ENCODE measurements at places on chromosomes 7 and 10. TPM values are rescaled to one million over a fixed set of nuclear protein-coding genes. Genes with fewer than 3 reads are reported as not detected.
A peak's percentile ranks its signal among the peaks of the same experiment; 100 is the strongest.

- DNase-seq, result no peak
- peaks cover 25% of the 10 kb centered on the region for H3K27me3 ChIP-seq
- H3K27ac ChIP-seq, result no peak overlapping the region
- no peak overlapping the region for H3K4me3 ChIP-seq
- H3K36me3 ChIP-seq, result peaks cover 8% of the 10 kb centered on the region
Observed at GRCh38 chr7:64884085-64884912, 18.8 kb upstream of the ZNF273 start.

The PRSS37 gene
- total RNA-seq, result not detected

- no peak overlapping the region for H3K27ac ChIP-seq
- no peak overlapping the region for H3K4me3 ChIP-seq
- peaks cover 6% of the 10 kb centered on the region for H3K4me1 ChIP-seq
- DNase-seq, result no peak
- H3K36me3 ChIP-seq, result peaks cover 5% of the 10 kb centered on the region
Observed at GRCh38 chr7:152363798-152364197, 72.0 kb downstream of the KMT2C start.

DNA sequence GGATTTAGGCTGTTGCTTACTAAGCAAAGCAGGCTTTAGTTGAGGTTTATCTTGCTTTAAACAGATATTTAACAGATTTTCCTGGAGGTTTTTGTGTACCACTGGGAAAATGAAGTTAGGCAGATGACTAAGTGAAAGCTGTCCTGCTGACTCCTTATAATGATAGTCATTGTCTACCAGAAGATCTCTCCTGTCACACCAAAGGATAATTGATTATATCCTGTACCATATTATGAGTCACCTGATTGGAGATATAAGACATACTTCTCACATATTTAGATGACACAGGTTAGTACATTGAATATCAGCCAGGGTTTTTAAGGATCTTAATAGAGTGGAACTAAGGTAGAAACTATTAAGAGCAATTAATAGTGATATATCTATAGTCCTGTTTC, 68.4 kb downstream of the PTEN start:
- H3K4me1 ChIP-seq, result no peaks in the 10 kb centered on the region
- H3K27me3 ChIP-seq, result no peaks in the 10 kb centered on the region
- H3K4me3 ChIP-seq, result no peak overlapping the region

GRCh38 chr10:77032188-77032570, 605.4 kb downstream of the KCNMA1 start:
- no peaks in the 10 kb centered on the region for H3K27me3 ChIP-seq
- DNase-seq, result no peak
- no peak overlapping the region for H3K27ac ChIP-seq
- H3K4me3 ChIP-seq, result no peak overlapping the region
- H3K36me3 ChIP-seq, result no peaks in the 10 kb centered on the region

DNA sequence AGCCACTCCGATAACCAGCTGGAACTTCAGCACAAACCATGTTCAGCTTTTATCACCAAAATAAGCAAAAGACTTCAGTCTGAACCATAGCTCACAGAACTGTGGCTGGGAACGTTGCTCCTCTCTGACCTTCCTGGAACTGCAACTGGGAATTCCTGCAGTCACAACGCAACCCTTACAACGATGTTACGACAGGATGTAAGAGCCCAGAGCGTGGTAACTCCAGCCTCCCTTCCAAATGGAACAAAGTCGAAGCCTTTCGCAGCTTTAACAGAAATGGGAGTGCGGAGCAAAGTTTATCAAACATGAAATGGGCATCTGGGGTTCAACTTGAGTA, 162.6 kb downstream of the ADAM12 start:
- no peak overlapping the region for H3K27ac ChIP-seq
- no peak for DNase-seq
- no peaks in the 10 kb centered on the region for H3K36me3 ChIP-seq
- H3K27me3 ChIP-seq, result no peaks in the 10 kb centered on the region
- no peak overlapping the region for H3K4me3 ChIP-seq

The PDE6C gene
- total RNA-seq, result not detected

DNA sequence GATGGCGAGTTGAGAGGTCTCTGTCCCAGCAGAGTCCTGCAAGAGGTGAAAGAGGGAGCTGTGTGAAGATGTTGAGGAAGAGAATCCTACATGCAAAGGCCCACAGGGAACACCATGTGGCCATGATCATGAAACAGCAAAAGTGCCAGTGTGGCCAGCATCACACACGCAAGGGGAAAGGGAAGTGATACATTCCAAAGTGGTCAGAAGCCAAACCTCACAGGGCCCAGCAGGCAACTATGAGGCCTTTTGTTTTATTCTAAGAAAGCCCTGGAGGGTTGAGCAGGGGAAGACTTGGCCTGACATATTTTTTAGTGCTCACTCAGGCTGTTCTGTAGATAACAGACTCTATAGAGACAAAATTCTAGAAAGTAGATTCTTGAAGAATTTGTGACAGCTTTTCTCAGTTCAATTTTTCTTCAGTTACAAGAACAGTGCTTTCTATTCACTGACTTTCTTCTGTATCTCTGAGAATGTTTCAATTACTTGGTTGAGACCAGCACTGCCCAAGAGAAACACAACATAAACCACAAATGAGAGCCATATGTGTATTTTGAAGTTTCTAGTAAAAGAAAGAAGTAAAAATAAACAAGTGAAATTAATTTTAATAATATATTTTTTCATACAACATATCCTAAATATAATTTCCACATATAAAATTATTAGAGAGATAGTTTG, 82.3 kb downstream of the HTR7 start:
- H3K36me3 ChIP-seq, result no peaks in the 10 kb centered on the region
- no peaks in the 10 kb centered on the region for H3K4me1 ChIP-seq
- no peak overlapping the region for H3K4me3 ChIP-seq

DNA sequence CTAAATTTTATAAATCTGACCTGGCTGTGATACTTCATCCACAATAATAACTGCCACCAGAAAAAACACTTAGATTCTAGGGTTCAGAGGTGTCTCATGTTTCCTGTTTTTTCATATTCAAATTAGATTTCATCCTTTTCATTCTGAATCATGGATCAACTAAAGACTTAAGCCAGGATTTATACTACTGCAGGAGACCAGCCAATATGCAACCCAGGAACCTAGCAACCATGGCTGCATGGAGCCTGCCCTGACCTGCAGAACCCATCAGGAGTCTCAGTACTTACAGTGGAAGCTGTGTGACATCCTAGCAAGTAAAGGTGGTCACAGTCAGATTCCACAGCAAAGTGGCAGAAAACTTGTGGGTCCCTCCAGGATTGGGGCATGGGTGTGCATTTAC, 40.5 kb upstream of the RNF148 start:
- H3K27ac ChIP-seq, result no peak overlapping the region
- no peaks in the 10 kb centered on the region for H3K27me3 ChIP-seq
- H3K4me3 ChIP-seq, result no peak overlapping the region
- no peak for DNase-seq
- no peaks in the 10 kb centered on the region for H3K36me3 ChIP-seq

DNA sequence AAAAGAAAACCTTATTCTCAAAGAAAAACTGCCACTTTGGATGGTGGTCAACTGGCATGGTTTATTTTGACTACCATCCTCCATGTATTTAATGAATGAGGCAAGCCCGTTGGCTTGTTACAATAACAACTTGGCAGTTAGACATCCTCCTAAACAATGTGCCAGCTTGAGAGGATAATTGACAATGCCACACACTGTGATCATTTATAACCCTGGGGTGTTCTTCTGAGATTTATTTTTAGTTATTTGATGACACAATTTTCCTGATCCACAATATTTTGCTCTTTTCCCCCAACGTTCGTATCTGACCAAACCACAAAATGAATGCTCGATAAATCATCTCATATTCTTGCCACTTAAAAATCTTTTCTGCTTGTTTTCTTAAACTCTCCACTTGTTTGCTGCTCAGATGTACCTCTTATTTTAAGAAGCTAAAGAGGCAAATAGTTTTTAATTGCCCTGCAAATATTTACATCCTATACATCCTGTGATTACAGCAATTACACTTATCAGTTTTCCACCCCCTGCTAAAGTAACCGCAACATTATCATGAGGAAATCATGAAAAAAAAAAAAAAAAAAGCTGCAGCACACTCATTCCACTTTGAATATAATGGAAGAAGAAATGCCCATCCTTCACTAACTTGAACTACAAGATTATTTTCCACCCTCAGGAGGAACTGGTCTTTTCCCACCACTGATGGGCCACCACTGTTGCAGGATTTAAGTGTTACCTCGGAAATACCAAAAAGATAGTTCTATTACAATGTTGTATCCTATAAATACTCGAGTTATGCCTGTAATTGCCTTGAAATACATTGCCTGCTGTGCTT, 119.9 kb downstream of the MBL2 start:
- no peaks in the 10 kb centered on the region for H3K4me1 ChIP-seq
- DNase-seq, result peak; percentile 56
- no peak overlapping the region for H3K27ac ChIP-seq
- H3K4me3 ChIP-seq, result no peak overlapping the region
- no peaks in the 10 kb centered on the region for H3K27me3 ChIP-seq

- no peak overlapping the region for H3K27ac ChIP-seq
- H3K4me1 ChIP-seq, result no peaks in the 10 kb centered on the region
- no peak overlapping the region for H3K4me3 ChIP-seq
- no peak for DNase-seq
Observed at GRCh38 chr7:90749774-90750173, 153.7 kb downstream of the CDK14 start.

GRCh38 chr10:34808336-34808735, 6.8 kb downstream of the PARD3 start:
- H3K36me3 ChIP-seq, result no peaks in the 10 kb centered on the region
- H3K27me3 ChIP-seq, result no peaks in the 10 kb centered on the region
- H3K4me3 ChIP-seq, result no peak overlapping the region
- H3K27ac ChIP-seq, result peak overlapping the region; percentile 89
- peaks cover 32% of the 10 kb centered on the region for H3K4me1 ChIP-seq
- DNase-seq, result no peak

DNA sequence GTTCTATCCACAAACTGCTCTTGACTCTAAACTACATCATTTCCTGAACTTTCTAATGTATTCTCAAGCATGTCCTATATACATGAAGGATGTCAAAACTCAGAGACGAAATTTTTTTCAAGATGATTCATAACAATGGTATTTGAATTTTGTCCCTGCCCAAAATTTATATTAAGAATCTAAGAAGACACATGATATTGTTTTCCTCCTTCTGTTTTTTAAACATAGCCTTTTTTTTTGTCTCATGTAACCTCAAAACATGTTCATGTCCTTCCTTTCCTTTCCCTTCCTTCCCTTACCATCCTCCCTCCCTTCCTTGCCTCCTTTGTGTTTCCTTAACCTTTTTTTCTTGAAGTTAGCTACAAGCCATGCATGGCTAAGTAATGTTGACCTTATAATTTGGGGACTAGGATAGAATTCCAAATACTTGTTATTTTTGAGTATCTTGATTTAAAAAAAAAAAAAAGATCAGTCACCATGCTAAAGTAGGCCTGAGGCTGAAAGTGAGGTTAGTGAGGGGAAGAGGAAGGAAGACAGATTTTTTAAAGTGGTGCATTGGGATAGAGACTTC, 163.0 kb downstream of the SUGCT start:
- no peak overlapping the region for H3K27ac ChIP-seq
- no peaks in the 10 kb centered on the region for H3K27me3 ChIP-seq
- DNase-seq, result no peak
- H3K4me1 ChIP-seq, result no peaks in the 10 kb centered on the region

DNA sequence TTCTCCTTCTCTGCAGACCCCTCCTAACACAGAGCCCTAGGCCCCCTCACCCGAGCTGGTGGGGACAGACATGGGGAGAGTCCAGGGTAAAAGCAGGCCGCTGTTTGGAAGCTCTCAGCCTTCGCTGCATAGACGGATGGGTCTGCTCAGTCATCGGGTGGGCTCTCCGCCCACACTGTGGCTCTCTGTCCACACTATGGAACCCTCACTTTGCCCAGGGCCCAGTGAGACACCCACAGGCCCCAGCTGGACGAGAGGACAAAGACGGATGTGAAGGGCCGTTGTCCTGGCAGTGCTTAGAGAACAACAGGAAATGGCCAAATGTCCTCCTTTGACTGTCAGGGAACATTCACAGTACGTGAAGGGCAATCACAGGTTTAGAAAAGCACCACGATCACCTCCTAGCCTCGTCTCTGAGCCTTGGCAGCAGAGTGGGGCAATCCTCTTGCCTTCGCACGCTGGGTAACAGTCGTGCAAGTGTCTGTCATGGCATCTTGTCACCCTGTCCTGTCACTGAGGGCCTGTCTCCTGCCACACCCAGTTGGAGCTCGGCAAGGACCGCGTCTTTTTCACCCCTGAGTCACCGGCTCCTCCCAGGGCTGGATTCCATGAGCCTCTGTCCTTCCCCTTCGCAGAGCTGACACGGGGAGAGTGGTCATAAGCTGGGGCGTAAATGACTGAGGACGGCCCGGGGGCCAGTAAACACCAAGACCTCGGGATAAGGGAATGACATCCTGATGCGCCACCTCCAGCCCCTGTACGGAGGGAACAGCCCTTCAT, 80.6 kb downstream of the PRKAG2 start:
- no peaks in the 10 kb centered on the region for H3K27me3 ChIP-seq
- H3K4me3 ChIP-seq, result no peak overlapping the region
- H3K36me3 ChIP-seq, result peaks cover 8% of the 10 kb centered on the region
- no peak overlapping the region for H3K27ac ChIP-seq

The FGL2 gene
- 135 TPM for total RNA-seq

DNA sequence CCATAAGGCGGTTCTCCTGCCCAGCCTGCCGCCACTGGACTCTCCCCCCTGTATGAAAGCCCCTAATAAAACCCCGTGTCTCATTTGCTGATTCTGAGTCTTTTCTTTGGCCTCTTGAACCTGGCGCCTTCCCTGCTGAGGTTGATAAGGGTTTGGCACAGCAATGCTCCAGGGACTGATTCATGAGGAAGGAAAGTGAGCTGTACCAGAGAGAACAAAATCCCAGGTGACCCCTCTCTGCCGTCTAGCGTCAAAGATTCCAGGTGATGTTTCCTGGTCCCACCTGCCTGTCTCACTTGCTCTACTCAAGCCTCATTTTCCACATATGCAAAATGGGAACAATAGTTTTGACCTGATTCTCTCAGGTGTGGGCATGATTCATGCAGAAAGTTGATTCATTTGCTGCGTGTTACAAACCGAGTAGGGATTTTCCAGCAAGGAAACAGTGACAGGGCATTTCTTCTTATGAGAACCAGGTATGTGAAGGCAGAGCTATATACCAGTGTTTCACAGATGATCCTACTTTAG, 730.6 kb upstream of the IGFBP3 start:
- no peaks in the 10 kb centered on the region for H3K27me3 ChIP-seq
- DNase-seq, result no peak
- H3K4me3 ChIP-seq, result no peak overlapping the region
- H3K36me3 ChIP-seq, result no peaks in the 10 kb centered on the region

The ST8SIA6 gene
- total RNA-seq, result 24.3 TPM

DNA sequence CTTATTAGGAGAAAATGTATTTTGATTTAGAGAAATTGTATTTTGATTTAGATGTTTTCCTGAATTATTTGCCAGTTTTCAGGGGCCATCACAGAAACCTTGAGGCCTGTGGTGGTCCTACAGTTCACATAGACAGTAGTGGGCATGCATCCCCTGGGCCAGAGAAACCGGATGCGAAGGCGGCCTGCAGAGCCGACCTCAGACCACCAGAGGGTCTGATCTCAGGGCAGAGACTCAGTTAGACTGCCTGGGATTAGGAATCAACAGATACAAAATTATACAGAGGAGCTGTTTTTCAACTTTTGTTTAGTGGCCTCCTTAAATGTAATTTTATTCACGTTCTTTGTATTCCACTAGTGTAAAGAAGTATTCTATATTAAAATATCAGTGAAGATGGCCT, 158.4 kb downstream of the PAXIP1 start:
- H3K36me3 ChIP-seq, result no peaks in the 10 kb centered on the region
- no peak overlapping the region for H3K27ac ChIP-seq
- DNase-seq, result no peak
- H3K4me3 ChIP-seq, result no peak overlapping the region
- H3K27me3 ChIP-seq, result no peaks in the 10 kb centered on the region

GRCh38 chr7:41886262-41886900, 183.5 kb upstream of the INHBA start:
- H3K27me3 ChIP-seq, result no peaks in the 10 kb centered on the region
- DNase-seq, result peak; percentile 74
- H3K4me1 ChIP-seq, result peaks cover 12% of the 10 kb centered on the region
- H3K4me3 ChIP-seq, result no peak overlapping the region
- H3K36me3 ChIP-seq, result no peaks in the 10 kb centered on the region

Measured in spinal cord (tissue), 10 donors.